CD4-positive, CD25-positive, alpha-beta regulatory T cell (primary cell): ENCODE measurements at places on chromosomes 3 and 15.

DNA sequence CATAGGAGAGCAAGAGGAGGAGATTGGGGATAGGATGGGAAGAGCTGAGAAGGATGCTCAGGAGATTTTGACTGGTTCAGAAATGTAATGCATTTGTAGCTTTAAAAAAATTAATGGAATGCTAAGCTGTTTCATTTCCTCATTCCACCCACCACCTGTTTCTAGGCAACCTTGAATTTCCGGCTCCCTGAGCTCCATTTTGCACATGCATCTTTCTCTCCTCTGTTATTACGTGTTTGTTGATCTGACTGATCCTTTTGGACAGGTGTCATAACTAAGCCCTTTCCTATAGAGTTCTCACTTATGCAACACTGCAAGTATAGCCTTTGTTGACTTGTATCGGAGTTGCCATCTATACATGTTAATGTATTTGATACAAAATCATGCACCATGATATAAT, 4.3 kb downstream of the TMPRSS7 start:
- H3K36me3 ChIP-seq: no peaks in the 10 kb centered on the region
- H3K27me3 ChIP-seq: peaks cover 11% of the 10 kb centered on the region

- no peaks in the 10 kb centered on the region for H3K4me1 ChIP-seq
- no peak overlapping the region for H3K4me3 ChIP-seq
- H3K36me3 ChIP-seq: no peaks in the 10 kb centered on the region
- no peak overlapping the region for H3K27ac ChIP-seq
- no peak for DNase-seq
Measured at GRCh38 chr3:189862385-189862998, 231.3 kb downstream of the TP63 start.

DNA sequence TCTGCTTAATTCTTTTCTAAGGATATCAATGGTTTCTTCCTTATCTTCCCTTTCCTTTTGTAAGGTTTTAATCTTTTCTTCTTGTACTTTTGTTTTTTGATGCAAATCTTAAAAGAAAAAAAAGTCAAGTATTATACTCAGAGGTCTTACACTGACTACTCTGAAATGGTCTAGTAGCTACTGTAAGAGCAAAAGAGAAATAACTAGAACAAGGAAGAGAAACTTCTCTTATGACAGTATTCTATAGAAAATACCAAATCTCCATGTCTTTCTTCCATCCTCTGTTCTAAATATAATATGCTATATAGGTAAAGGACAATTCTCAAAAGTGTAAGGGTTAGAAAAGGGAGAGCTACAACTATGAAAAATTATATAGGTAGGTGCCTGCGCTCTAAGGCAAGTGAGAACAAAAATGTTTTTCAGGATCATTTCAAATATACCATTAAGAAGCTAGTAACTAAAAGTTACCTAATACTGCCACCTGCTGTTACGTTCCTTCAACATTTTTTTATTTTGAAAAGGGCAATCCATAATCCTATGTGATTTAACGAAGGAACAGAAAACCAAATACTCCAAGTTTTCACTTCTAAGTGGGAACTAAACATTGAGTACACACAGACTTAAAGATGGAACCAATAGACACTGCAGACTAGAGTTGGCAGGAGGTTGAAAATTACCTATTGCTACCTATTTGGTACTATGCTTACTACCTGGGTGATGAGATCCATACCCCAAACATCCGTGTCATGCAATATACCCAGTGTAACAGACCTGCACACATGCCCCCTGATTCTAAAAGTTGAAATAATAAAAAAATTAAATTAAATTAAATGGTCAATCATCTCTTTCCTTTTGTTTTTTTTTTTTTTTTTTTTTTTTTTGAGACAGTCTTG, 36.7 kb downstream of the CIP2A start:
- H3K4me1 ChIP-seq: peaks cover 6% of the 10 kb centered on the region
- H3K27me3 ChIP-seq: no peaks in the 10 kb centered on the region
- no peaks in the 10 kb centered on the region for H3K36me3 ChIP-seq
- DNase-seq: peak; percentile 50

DNA sequence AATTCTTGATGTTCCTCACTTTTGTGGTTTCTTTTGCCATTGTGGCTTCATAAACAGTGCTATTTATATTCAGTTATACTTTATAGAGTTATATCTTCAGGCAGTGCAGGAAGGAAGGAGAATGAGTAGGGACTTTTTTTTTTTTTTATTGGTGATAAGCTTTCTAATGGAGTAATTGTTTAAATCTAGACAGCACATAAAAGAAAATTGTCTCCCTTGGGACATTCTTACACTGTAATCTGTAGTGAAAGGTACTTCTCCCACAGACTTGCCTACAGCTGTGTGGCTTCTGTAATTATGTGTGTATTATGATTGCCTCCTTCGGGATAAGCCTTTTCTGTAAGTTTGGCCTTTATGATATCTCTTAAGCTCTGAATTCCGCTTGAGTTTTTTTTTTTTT, 41.6 kb downstream of the WDR76 start:
- H3K4me3 ChIP-seq: no peak overlapping the region
- H3K36me3 ChIP-seq: peaks cover 18% of the 10 kb centered on the region
- DNase-seq: no peak
- H3K27me3 ChIP-seq: no peaks in the 10 kb centered on the region

DNA sequence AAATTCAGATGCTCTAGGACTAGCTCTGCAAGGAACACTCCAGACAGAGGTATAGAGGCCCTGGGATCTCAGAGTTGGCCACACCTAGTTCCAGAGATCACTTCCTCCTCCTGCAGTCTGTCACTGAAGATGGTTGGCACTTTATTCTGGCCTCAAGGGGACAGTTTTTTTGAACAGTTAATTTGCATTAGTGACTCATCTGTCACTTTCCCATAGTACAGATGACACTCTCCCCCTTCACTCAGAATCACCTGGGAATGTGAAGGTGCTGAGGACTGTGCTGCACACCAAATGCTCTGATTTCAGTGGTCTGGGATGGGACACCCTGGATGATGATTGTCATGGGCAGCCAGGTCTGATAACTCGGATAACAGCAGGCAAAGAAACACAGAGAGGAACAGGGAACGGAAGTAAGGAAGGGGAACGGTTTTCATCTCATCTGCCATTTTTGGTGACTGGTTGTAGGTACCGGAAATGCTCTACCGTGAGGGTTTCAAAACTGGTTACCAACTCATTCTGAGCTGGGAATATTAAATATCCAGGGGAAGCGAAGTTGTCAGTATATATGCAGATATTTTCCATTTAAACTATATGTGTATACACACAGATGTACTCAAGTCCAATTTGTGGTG, 232.5 kb upstream of the ST8SIA2 start:
- H3K36me3 ChIP-seq: peaks cover 40% of the 10 kb centered on the region
- no peak for DNase-seq
- no peaks in the 10 kb centered on the region for H3K27me3 ChIP-seq

- H3K4me1 ChIP-seq: no peaks in the 10 kb centered on the region
- no peaks in the 10 kb centered on the region for H3K36me3 ChIP-seq
- H3K27me3 ChIP-seq: no peaks in the 10 kb centered on the region
Measured at GRCh38 chr3:124455891-124456290, 274.4 kb upstream of the UMPS start.

- H3K27ac ChIP-seq: peak overlapping the region; percentile 66
- peaks cover 20% of the 10 kb centered on the region for H3K36me3 ChIP-seq
- H3K27me3 ChIP-seq: no peaks in the 10 kb centered on the region
- peak overlapping the region; percentile 56 for H3K4me3 ChIP-seq
- no peak for DNase-seq
Measured at GRCh38 chr15:64503197-64503596, 42.8 kb downstream of the ZNF609 start.

DNA sequence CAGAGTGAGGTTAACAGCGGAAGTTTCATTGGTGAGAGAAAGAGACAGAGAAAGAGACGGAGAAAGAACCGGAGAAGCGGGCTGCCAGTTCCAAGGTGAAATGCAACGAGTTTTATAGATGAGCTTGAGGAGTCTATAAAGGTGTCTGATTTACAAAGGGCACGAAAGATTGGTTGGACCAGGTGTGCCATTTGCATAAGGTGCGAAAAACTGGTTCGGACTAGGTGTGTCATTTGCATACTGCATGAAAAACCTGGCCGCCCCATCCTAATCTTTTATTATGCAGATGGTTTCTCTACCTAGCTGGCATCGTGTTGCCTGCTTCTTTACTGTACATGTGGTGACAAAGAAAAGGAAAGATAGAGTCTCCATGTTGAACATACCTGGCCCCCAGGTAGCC, 253.8 kb upstream of the IGF1R start:
- H3K36me3 ChIP-seq: no peaks in the 10 kb centered on the region
- no peaks in the 10 kb centered on the region for H3K27me3 ChIP-seq
- no peak overlapping the region for H3K4me3 ChIP-seq
- no peak overlapping the region for H3K27ac ChIP-seq
- no peaks in the 10 kb centered on the region for H3K4me1 ChIP-seq

DNA sequence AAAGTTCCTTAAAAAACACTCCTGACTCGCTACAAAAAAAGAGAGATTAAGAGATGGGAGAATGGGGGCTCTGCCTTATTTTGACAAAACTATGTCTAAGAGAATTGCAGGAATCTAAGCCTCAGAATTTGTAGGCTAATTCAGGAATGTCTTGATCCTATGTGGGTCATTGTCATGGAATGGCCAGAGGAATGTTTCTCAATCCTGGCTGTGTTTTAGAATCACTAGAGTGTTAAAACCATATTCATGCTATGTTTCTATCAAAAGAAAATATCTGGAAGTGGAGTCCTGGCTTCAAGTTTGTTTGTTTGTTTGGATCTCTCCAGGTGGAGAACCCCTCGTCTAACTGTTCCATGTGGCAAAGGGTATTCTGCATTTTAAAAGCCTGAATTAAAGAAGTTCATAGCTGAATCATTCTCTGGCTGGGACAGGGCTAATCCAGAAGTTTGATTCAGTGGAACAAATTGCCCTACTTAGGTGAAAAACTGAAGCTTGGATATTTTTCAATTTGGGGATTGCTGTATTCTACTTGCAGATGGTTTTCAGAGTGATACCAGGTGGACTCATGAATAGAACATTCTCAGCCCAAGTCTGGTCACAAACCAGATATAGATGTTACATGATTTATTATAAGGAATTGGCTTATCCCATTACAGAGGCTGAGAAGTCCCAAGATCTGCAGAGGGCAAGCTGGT, 28.2 kb downstream of the GJD2 start:
- no peaks in the 10 kb centered on the region for H3K4me1 ChIP-seq
- H3K4me3 ChIP-seq: no peak overlapping the region
- DNase-seq: no peak
- H3K27ac ChIP-seq: no peak overlapping the region

GRCh38 chr15:60798821-60799220, 319.9 kb upstream of the ICE2 start:
- H3K4me1 ChIP-seq: peaks cover 41% of the 10 kb centered on the region
- DNase-seq: no peak
- no peaks in the 10 kb centered on the region for H3K27me3 ChIP-seq
- H3K27ac ChIP-seq: peak overlapping the region; percentile 24

GRCh38 chr3:159263750-159264553, 462.1 kb downstream of the MFSD1 start:
- H3K4me3 ChIP-seq: no peak overlapping the region
- no peak for DNase-seq
- no peak overlapping the region for H3K27ac ChIP-seq
- H3K36me3 ChIP-seq: no peaks in the 10 kb centered on the region

DNA sequence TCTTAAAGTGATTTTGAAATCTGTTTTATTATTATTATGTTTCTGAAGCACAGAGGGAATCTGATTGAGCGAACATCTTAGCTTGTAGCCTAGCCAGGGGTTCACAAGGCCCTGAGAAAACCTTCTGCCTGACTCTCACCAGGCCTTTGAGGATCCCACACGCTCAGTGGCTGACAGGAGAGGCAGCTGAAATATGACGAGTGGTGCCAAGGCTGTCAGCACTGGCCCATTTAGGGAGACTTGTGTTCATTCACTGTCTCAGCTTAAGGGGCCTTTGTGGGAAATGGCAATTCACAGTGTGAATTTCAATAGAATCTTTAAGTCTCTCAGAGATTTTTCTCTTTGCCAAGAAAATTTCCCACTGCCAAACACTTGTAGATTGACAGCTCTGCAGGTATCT, 770.9 kb downstream of the TUSC7 start:
- no peak overlapping the region for H3K27ac ChIP-seq
- H3K27me3 ChIP-seq: no peaks in the 10 kb centered on the region
- DNase-seq: no peak
- H3K36me3 ChIP-seq: no peaks in the 10 kb centered on the region

GRCh38 chr3:147369231-147369630, 37.1 kb downstream of the ZIC4 start:
- peaks cover 30% of the 10 kb centered on the region for H3K27me3 ChIP-seq
- H3K4me3 ChIP-seq: no peak overlapping the region
- no peaks in the 10 kb centered on the region for H3K4me1 ChIP-seq
- no peaks in the 10 kb centered on the region for H3K36me3 ChIP-seq
- no peak for DNase-seq
- H3K27ac ChIP-seq: no peak overlapping the region

GRCh38 chr3:110384601-110385000, 687.0 kb upstream of the NECTIN3 start:
- H3K4me1 ChIP-seq: no peaks in the 10 kb centered on the region
- no peak overlapping the region for H3K27ac ChIP-seq
- no peaks in the 10 kb centered on the region for H3K36me3 ChIP-seq

- DNase-seq: no peak
- H3K27ac ChIP-seq: no peak overlapping the region
- H3K27me3 ChIP-seq: no peaks in the 10 kb centered on the region
Measured at GRCh38 chr3:17315897-17316296, 426.5 kb downstream of the TBC1D5 start.

DNA sequence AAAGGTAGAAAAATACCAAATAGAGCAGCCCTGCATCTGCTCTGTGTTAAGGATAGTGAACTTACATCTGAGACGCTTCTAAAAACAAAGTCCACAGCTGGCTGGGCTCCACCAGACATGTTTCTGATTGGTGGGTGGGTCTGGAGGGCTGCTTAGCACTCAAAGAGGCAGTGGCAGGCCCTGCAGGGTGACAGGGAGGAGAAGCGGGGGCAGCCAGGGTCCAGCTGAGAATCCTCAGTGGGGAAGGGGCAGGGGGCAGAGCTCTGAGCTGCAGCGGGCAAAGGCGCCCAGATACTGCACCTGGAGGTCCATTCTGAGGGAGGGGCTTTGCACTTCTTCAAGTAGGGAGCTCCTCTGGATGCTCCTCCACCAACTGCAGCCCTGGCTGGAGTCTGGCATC, 28.1 kb downstream of the PRR23E start:
- no peak for DNase-seq
- H3K36me3 ChIP-seq: no peaks in the 10 kb centered on the region
- no peak overlapping the region for H3K4me3 ChIP-seq
- peaks cover 7% of the 10 kb centered on the region for H3K27me3 ChIP-seq
- peaks cover 4% of the 10 kb centered on the region for H3K4me1 ChIP-seq
- no peak overlapping the region for H3K27ac ChIP-seq
